ENCODE measurements at places on chromosomes 12 and 14.

DNA sequence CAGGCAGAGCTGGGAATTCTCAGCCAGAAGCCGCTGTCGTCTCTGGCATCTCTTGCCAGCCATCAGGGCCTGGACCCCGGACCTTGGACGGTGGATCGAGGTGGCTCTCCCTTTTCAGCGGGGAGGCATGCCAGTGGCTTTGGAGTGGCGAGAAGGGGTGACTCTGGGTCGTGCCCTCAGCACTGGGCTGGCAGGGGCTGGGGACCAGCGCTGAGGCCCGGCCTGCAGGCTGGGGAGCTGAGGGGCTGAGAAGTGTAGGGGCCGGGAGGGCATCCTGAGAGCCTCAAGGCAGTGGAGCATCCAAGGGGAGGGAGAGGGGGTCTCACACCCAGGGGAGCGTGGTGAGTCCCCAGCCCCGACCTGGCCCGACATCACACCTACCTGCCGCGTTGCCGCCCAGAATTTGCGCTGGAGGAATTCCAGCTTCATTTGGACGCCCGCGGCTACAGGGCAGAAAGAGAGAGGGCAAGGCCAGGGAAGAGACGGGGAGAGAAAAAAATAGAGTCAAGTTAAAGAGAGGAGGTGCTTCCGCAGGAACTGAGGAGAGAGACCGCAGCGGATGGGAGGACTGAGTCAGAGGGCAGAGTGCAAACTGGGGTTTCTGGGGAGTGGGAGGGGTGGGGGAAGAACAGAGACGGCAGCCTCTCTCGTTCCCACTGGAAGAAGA, 9.0 kb upstream of the LRTM2 start:
- no peak overlapping the region for H3K27ac ChIP-seq
- DNase-seq = no peak
- H3K4me1 ChIP-seq = peaks cover 30% of the 10 kb centered on the region
- H3K36me3 ChIP-seq = no peaks in the 10 kb centered on the region

- no peak overlapping the region for H3K4me3 ChIP-seq
- DNase-seq = no peak
- no peak overlapping the region for H3K27ac ChIP-seq
- H3K4me1 ChIP-seq = no peaks in the 10 kb centered on the region
- peaks cover 53% of the 10 kb centered on the region for H3K36me3 ChIP-seq
Measured at GRCh38 chr14:103127861-103128598, 4.8 kb downstream of the TNFAIP2 start.

DNA sequence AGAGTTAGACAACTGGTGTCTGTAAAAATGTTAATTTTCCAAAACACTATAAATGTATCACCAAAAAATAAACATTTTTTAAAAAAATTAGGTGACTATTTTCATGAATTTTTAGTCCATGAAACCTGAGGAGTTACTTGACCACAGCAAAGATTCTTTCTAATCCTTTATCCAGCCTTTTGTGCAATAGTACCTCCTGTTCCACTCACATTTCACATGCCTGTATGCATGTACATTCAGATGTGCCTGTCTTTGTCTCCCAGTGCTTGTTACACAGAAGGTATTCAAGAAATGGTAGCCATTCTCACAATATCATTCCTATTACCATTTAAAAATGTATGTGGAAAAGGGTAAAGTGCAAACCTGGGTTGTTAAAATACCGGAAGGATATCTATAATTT, 857.0 kb downstream of the DIO2 start:
- no peaks in the 10 kb centered on the region for H3K4me1 ChIP-seq
- no peak for DNase-seq
- no peaks in the 10 kb centered on the region for H3K27me3 ChIP-seq

DNA sequence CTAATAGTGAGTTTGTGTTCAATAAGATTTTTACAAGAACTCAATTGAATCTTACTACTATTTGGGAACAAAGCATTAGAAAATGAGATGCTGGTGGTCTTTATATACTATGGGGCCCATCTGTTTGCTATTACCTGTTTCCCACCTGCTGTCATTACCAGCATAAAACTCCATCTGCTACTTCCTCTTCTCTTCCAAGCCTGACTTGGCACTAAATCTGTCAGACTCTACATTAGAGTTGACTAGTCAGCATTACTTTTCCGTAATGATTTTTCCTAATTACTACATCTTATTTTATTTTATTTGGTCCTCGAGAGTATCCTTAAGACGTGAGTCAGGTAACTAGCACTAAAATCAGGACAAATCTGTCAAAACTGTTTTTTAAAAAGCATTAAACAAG, 68.1 kb upstream of the KRR1 start:
- no peak for DNase-seq
- no peaks in the 10 kb centered on the region for H3K4me1 ChIP-seq
- no peak overlapping the region for H3K4me3 ChIP-seq
- no peak overlapping the region for H3K27ac ChIP-seq

GRCh38 chr12:29782285-29782870, 1.4 kb downstream of the TMTC1 start:
- no peak overlapping the region for H3K4me3 ChIP-seq
- H3K27me3 ChIP-seq = no peaks in the 10 kb centered on the region
- no peaks in the 10 kb centered on the region for H3K4me1 ChIP-seq
- H3K27ac ChIP-seq = no peak overlapping the region
- no peaks in the 10 kb centered on the region for H3K36me3 ChIP-seq

DNA sequence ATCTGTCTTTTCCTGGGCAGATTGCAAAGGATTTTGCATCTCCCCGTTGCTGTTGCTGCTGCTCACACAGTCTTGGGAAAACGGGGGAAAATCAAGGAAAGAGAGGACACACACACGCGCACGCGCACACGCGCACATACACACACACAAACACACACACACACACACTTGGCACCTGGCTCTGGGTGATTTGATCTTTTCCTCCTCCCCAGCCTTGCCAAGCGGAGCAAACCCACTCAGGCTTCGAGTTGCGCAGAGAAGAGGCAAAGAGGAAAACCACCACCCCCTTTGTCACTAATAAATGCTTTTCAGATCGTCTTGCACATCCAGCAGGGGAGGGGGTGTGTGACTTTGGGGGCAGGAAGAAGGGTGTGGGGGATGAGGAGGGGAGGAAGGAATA, 965 bp upstream of the NOS1 start:
- 0 out of 3 replicates have a peak, but pooled peaks cover 2% of the 10 kb centered on the region for H3K27me3 ChIP-seq
- no peak for DNase-seq

GRCh38 chr12:4954621-4955354, 45.1 kb downstream of the KCNA1 start:
- no peaks in the 10 kb centered on the region for H3K27me3 ChIP-seq
- DNase-seq = no peak
- H3K4me1 ChIP-seq = no peaks in the 10 kb centered on the region
- H3K27ac ChIP-seq = no peak overlapping the region
- H3K36me3 ChIP-seq = no peaks in the 10 kb centered on the region
- no peak overlapping the region for H3K4me3 ChIP-seq

GRCh38 chr12:62601765-62602164, 135.1 kb downstream of the MON2 start:
- DNase-seq = no peak
- H3K27me3 ChIP-seq = no peaks in the 10 kb centered on the region
- peak overlapping the region; percentile 100 for H3K27ac ChIP-seq
- H3K4me3 ChIP-seq = peak overlapping the region; percentile 73
- peaks cover 17% of the 10 kb centered on the region for H3K4me1 ChIP-seq

GRCh38 chr12:60920841-60921495, 1325.1 kb downstream of the SLC16A7 start:
- H3K4me3 ChIP-seq = no peak overlapping the region
- no peak overlapping the region for H3K27ac ChIP-seq
- no peaks in the 10 kb centered on the region for H3K27me3 ChIP-seq

- no peaks in the 10 kb centered on the region for H3K36me3 ChIP-seq
- DNase-seq = no peak
- peaks cover 28% of the 10 kb centered on the region for H3K4me1 ChIP-seq
- peak overlapping the region; percentile 35 for H3K27ac ChIP-seq
Measured at GRCh38 chr12:116339800-116340371, 62.4 kb upstream of the MED13L start.

GRCh38 chr14:103763730-103764488, 48.3 kb downstream of the ZFYVE21 start:
- no peaks in the 10 kb centered on the region for H3K4me1 ChIP-seq
- no peak overlapping the region for H3K27ac ChIP-seq
- H3K27me3 ChIP-seq = peaks cover 6% of the 10 kb centered on the region
- no peaks in the 10 kb centered on the region for H3K36me3 ChIP-seq
- no peak for DNase-seq

DNA sequence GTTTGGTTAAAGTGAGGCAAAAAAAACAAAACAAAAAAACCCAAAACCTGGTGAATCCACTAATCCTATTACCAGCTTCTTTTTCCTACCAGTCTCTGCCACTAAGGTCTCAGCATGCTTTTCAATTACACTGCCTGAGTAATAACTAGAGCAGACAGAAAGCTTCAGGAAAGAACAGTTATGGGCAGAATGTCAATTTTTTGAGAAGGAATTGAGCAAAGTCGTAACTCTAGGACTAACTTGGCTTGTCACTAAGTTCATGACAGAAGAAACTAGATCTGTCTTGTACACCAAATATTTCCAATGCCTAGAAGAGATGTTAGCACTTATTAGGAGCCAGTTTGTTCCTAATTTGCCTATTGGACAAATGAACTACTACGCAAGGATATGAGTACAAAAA, 148.8 kb upstream of the CNOT2 start:
- H3K4me3 ChIP-seq = no peak overlapping the region
- DNase-seq = no peak
- no peaks in the 10 kb centered on the region for H3K4me1 ChIP-seq
- H3K27ac ChIP-seq = no peak overlapping the region
- no peaks in the 10 kb centered on the region for H3K36me3 ChIP-seq

DNA sequence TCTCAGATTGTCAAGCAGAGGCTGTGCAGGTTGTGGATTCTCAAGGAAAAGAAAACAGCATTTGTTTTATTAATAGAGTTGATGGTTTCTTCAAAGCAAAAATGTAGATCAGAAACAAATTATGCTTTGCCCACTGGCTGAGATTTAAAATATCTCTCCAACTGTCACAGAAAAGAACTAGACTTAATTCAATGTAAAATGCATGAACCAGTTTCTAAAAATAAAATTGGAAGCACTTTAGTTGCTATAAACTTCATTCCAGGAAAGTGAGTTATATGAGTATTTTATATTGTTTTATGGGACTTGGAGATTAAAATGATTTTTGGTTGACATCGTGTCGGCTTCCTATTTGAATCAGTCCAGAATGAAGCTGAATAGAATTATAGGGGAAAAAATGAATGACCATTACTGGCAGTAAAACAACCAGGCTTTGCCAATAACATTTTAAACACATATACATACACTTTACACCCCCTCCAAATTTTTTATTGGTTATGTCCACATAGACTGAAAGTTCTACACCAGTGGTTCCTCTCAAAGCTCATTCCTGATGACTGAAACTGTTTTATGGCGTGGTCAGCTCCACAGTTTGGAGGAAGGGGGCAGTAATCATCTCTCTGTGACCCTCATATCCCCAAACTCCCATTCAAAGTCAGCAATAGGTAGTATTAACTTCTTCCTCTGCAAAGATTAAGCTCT, 55.5 kb upstream of the DAAM1 start:
- no peaks in the 10 kb centered on the region for H3K4me1 ChIP-seq
- H3K36me3 ChIP-seq = no peaks in the 10 kb centered on the region

GRCh38 chr14:96538097-96538989, 36.2 kb downstream of the PAPOLA start:
- H3K4me3 ChIP-seq = no peak overlapping the region
- peaks cover 36% of the 10 kb centered on the region for H3K36me3 ChIP-seq
- no peaks in the 10 kb centered on the region for H3K4me1 ChIP-seq

DNA sequence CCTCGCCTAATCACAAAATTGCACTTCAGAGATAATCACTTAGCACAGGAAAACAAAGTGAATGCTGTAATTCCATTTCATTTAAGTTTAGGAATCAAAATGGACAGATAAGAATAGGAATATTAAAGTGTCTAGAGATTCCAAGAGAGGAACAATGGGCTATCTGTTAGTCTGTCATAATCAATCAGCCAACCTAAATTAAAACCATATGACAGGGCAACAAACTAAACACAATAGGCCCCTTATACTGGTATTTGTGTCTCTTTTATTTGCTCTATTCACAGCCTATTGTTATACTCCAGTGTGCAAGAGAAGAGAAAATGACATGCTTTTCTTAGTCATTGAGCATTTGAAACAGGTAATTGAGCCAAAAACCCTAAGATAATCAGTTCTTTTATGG, 259.4 kb downstream of the PRKD1 start:
- H3K27me3 ChIP-seq = no peaks in the 10 kb centered on the region
- no peak overlapping the region for H3K27ac ChIP-seq
- H3K4me3 ChIP-seq = no peak overlapping the region
- H3K36me3 ChIP-seq = no peaks in the 10 kb centered on the region
- DNase-seq = no peak
- no peaks in the 10 kb centered on the region for H3K4me1 ChIP-seq

DNA sequence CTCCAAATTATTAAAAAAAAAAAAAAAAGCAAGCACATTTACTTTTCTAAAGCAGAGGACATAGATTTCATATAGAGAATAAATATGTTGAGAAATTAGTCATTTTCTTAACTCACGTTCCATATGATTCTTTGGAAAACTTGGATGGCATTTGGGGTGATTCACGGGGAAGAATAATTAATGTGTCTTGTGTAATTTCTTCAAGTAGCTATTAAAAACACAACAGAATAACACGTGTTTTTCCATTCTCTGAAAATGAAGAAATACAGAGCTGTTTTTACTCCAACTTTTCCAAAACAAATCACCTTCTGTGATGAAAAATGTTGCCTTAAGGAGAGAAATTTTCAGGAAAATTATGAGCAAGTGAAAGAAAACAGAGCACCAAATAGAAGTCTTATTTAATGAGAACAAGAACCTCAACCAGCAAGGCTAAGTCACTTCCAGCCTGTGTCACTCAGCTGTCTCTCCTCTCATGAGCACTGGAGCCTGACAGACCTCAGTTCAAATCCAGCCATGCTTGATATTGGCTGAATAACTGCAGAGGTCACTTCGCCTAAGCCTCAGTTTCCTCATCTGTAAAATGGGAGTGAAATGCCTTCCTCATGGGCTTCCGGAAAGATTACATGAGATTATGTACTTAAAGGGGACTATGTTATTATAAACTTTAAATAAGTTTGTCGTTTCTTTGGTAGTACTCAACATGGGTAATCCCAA, 42.8 kb upstream of the NUAK1 start:
- DNase-seq = no peak
- no peaks in the 10 kb centered on the region for H3K4me1 ChIP-seq
- no peak overlapping the region for H3K4me3 ChIP-seq
- H3K27me3 ChIP-seq = peaks cover 3% of the 10 kb centered on the region

DNA sequence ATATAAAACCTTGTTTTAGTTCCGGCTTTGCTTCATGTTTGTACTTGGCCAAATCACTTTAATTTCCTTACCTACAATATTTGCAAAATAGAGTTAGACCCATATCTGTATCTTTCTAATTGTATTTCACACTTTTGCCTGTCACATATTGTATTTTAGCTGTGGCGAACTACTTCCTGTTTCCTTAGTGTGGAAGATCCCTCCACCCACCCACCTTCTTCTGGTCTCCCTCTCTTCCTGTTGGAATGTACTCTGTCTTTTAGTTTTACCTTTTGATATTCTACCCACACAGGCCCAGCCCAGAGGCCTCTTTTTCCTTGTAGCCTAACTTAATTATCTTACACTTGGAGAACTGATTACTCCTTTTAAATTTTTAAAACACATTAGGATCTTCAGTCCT, 78.2 kb downstream of the SCN8A start:
- H3K27me3 ChIP-seq = no peaks in the 10 kb centered on the region
- no peaks in the 10 kb centered on the region for H3K4me1 ChIP-seq
- no peak for DNase-seq
- no peak overlapping the region for H3K4me3 ChIP-seq
- H3K36me3 ChIP-seq = no peaks in the 10 kb centered on the region
